ENCODE measurements at places on chromosomes 4 and X. TPM values are rescaled to one million over a fixed set of nuclear protein-coding genes. Genes with fewer than 3 reads are reported as not detected.

The ITIH6 gene
- polyA plus RNA-seq = not detected

The MAGEB17 gene
- polyA plus RNA-seq = not detected

The BTK gene
- not detected for polyA plus RNA-seq

The MAP7D3 gene
- 5.4 TPM for polyA plus RNA-seq

The HSFX2 gene
- 1.3 TPM for polyA plus RNA-seq

The RBMXL3 gene
- polyA plus RNA-seq = not detected

The DMRTC1 gene
- polyA plus RNA-seq = not detected

All from neural cell (in vitro differentiated cells).